ENCODE measurements at places on chromosomes 7 and 10.
A peak's percentile ranks its signal among the peaks of the same experiment; 100 is the strongest.

DNA sequence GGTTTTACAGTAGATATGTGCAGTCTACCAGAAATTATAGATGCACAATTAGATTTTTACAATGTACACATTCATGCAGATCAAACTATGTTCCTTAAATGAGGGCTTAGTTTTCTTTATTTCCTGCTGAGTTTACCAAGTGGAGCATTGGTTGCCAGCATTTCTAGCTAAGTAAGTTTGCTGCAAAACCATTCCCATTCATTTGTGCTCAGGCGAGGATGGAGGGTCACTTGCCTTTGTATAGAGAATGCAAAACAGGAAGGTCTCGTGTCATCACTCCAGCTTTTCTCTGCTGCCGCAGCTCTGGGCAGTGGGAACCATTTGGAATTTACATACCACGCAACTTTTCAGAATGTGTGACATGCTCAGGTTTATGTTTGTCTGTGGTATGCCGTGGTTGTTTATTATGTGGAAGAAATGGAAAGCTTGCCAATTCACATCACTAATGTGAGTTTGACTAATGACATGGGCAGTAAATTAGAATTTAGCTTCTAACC is 198.6 kb downstream of the TRIL start:
- peak; percentile 64 for DNase-seq

- DNase-seq: no peak
These were observed 86.5 kb downstream of the ARMH3 start for GRCh38 chr10:101969412-101969922.

GRCh38 chr10:53135213-53135896 is 362.8 kb upstream of the MBL2 start:
- DNase-seq: no peak

DNA sequence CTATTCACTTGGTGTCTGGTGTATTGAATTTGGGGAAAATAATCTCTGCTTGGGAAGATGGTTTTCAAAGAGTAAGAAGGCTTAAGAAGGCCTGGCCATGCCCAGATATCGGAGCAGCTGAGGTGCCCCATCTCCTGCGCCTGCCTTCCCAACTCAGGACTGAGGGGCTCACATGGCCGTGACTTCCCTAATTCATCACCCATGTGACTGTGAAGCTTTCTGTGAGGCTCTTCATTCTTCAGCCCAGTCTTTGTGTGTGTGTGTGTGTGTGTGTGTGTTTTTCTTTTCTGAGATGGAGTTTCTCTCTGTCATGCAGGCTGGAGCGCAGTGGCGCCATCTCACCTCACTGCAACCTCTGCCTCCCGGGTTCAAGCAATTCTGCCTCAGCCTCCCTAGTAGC is 53.2 kb downstream of the PROSER2 start:
- no peak for DNase-seq

DNA sequence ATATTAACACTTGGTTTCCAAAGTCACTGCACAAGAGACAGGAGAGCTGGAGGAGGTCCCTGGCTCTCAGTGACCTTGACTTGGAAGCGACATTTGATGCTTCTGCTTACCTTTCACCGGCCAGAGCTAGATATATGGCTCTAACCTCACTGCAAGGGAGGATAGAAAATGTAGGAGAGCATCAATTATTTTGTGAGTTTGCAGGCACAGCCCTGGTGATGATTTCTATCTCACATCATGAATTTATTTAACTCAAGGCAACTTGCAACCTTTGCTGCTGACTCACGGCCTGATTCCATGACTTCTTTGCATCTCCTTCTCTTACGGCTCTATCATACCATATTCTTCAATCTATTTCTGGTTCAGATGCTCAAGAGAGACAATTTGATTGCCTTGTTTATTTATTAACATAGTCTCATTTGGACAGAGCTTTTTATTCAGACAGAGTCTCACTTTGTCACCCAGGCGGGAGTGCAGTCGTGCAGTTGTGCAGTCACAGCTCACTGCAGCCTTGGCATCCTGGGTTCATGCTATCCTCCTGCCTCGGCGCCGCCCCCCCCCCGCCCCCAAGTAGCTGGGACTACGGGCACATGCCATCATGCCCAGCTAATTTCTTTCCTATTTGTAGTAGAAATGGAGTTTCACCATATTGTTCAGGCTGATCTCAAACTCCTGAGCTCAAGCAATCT is 196.0 kb downstream of the REEP3 start:
- no peak for DNase-seq

GRCh38 chr10:14397066-14397465 is 66.3 kb upstream of the FRMD4A start:
- DNase-seq: no peak

- no peak for DNase-seq
These were observed 36.3 kb downstream of the ARID5B start for GRCh38 chr10:61937631-61938351.

GRCh38 chr7:122261016-122261415 is 43.5 kb downstream of the FEZF1 start:
- no peak for DNase-seq

DNA sequence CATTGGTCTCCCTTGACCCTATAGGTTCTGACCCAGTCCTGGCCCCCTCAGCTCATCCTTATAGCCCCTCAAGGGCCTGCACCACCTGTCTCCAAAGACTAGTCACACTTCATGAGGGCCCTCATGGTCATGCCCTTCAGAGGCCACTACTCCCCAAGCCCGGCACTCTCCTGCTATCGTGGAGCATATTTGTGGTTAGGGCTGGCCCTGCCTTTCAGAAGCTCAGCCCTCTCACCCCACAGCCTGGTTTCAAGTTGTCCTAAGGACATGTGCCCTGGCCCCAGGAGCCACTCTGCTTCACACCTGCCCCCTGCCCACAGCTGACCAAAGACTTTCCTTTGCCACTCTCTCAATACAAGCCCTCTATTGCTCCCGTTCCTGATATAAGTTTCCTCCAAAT is 60.3 kb upstream of the LBX1 start:
- DNase-seq: no peak

GRCh38 chr7:32218741-32219288 is 148.6 kb upstream of the PDE1C start:
- DNase-seq: no peak

GRCh38 chr7:77679608-77680007 is 16.7 kb upstream of the RSBN1L start:
- DNase-seq: peak; percentile 38

DNA sequence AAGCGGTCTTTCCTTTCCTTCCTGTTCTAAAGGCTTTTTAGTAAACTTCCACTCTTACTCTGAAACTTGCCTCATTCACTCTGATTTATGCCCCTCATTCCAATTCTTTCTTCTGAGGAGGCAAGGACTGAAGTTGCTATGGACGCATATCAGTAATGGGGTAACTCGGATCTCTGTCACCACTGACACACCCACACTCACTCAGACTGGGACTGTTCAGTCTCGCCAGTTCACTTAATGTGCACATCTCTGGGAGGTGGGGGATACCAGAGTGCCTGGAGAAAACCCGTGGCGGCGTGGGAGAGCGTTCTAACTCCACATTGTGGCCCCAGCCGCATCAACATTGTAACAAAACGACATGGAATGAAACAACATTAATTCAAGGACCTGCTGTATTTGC is 1139.3 kb upstream of the CELF2 start:
- DNase-seq: no peak

- no peak for DNase-seq
These were observed 26.7 kb upstream of the CAMK1D start for GRCh38 chr10:12322583-12323131.

- DNase-seq: no peak
These were observed 68.0 kb downstream of the SEPTIN14 start for GRCh38 chr7:55794527-55794926.

- no peak for DNase-seq
These were observed 103.0 kb downstream of the NXPH1 start for GRCh38 chr7:8536431-8536830.

- no peak for DNase-seq
These were observed 96.5 kb downstream of the OTUD1 start for GRCh38 chr10:23535381-23535780.

- DNase-seq: peak; percentile 4
These were observed 169.4 kb downstream of the FGFR2 start for GRCh38 chr10:121428867-121429266.

- DNase-seq: no peak
These were observed 267.9 kb upstream of the CNTNAP2 start for GRCh38 chr7:145848691-145849090.

GRCh38 chr10:103879409-103879808 is 24.0 kb upstream of the SH3PXD2A start:
- DNase-seq: no peak

DNA sequence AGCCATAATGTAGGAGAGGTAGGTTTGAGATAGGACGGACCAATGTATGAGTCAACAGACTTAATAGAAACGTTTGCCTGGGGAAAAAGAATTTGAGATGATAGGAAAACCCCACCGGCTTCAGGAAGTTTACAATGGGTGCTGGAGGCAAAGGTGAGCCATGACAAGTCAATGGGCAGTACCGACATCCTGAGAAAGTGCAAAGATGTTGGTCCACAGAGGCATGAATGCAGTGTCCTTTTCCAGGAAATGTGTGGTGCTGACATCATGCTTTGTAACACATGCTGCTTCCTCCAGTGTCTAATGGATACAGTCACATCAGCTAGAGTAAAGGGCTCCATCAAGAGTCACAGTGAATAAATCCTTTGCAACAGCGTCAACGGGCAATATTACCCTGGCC is 533.6 kb downstream of the INHBA start:
- DNase-seq: no peak

GRCh38 chr7:7395785-7396184 is 139.9 kb downstream of the COL28A1 start:
- no peak for DNase-seq

DNA sequence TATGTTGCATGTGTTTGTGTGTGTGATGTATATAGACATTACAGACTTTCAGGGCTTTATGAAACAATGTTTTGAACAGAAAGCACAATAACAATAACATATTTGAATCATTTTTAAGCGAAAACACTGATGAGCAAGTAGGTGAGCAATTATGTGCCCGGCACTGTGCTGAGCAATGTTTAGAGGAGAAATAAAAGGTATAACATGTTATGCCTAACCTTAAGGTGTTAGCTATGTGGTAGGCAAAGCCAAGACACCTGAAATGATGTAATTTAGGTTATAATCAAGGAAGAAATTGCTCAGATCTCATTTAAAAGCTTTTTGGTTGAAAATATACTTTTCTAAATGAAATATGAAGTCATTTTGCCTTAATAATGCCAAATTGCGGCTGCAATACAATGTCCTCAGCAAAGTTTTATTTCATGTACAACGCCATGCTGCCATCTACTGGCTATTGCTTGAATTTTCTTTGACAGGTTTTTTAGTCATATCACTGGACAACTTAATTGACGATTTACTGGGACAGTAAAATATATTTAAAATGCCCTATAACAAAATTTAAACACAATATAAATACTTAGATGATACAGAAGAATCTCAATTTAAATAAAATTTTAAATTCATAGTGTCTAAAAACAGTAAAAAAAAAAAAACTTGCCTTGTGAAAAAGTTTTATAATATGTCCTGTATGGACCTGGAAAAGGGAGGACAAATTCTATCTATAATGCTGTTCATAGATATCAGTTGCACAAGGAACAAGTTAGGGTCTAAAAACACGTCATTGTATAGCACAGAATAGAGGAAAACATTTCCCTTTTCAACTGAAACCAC is 131.1 kb upstream of the CDK1 start:
- peak; percentile 41 for DNase-seq

GRCh38 chr7:39465055-39465929 is 100.9 kb upstream of the YAE1 start:
- peak; percentile 60 for DNase-seq

GRCh38 chr10:79434821-79435251 is 10.6 kb downstream of the ZCCHC24 start:
- DNase-seq: no peak

GRCh38 chr10:7634142-7634894 is 32.4 kb downstream of the ITIH5 start:
- no peak for DNase-seq

GRCh38 chr7:91515961-91516360 is 251.7 kb downstream of the FZD1 start:
- DNase-seq: no peak

DNA sequence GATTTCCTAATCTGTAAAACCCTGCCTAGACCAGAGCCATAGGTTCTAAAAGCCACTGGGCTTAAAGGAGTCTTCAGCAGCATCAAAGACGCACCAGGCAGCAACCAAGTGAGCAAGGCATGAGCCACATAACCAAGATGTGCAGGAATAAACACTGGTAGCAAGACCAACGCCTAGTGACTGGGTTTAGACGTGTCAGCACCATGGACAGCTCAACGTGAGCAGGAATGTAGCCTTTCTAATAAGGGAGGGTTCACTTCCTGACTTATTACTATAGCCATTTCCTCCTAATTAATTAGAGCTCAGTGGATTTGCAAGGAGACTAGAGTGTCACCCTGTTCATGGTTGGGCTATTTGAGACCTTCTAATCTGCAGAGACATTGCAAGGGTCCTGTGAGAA is 223.7 kb downstream of the LHFPL3 start:
- no peak for DNase-seq

- DNase-seq: no peak
These were observed 180.9 kb downstream of the JCAD start for GRCh38 chr10:29878492-29878891.

DNA sequence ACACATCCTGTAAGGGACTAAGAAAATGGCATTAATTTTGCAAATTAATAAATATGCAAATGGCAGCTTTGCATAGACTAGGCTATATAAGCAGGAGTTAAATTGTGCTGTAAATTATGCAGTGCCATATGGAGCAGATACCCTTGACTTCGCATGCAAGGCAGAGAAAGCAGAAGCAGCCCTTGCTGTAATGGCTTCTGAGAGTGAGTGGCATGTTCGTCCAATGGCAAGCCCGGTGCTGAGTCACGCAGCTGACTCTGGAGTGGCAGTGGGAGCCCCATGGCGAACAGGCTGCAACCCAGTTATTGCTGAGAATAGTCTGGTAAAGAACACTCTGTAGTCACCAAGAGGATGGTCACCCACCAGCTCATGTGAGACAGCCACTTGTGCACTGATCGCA is 1186.5 kb downstream of the TYW1 start:
- peak; percentile 84 for DNase-seq

DNA sequence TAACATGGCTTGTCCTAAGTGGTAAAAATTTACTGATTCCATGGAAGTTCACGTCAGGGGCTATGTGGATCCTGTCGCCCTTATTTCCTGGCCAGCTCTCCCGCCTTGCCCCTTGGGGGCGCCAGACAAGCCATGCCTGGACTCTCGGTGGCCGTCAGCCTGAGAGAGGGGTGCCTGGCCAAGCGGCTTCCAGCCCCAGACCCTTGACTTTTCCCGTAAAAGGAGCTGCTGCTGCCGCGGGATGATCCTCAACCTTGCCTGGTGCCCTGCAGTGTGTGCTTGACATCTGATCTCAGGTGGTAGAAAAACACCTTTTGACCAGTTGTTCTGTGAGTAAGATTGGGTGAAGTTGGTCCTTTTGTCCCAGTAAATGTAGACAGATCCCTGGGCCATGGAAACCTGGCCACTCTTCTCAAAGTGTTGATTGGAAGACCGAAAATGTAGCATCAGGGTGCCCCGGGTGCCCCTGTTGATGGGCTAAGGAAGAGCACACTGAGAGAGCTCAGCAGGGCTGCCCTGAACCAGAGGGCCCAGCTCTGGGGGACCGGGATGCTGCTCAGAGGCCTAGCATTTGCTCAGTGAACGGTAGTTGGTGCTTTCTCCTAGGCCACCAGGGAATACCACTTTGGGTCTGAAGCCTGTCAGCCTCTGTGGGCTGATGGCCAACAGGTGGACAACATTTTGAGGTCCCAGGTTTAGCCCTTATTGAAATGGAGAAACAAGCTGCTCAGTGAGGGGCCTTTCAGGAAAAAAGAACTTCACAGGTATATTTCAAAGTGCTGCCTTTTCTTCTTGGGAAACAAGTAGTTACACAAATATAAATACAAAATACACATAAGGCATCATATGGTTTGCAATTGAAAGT is 162.5 kb downstream of the LRMDA start:
- DNase-seq: no peak
